ENCODE measurements at places on chromosomes 1 and 21. TPM values are rescaled to one million over a fixed set of nuclear protein-coding genes. Genes with fewer than 3 reads are reported as not detected.

Gene OBSCN
- total RNA-seq, result 42.2 TPM

Gene TMCC2
- total RNA-seq, result 0.55 TPM

Gene PRDM16
- 15.9 TPM for total RNA-seq

Gene SELENBP1
- 57.1 TPM for total RNA-seq

Gene AMY2A
- total RNA-seq, result not detected

Gene GBP5
- 2.3 TPM for total RNA-seq

Gene TAGLN2
- total RNA-seq, result 322 TPM

Gene TSPAN2
- total RNA-seq, result 22.0 TPM

Gene RGSL1
- not detected for total RNA-seq

Gene MEGF6
- 22.2 TPM for total RNA-seq

Gene GBP6
- total RNA-seq, result not detected

Gene GFI1
- total RNA-seq, result 2.4 TPM

Gene HES2
- total RNA-seq, result 2.1 TPM

Gene WNT4
- total RNA-seq, result 3.7 TPM

Gene CD101
- 1.1 TPM for total RNA-seq

Gene LHX8
- 0.21 TPM for total RNA-seq
